ENCODE measurements at places on chromosomes 6 and 20.

DNA sequence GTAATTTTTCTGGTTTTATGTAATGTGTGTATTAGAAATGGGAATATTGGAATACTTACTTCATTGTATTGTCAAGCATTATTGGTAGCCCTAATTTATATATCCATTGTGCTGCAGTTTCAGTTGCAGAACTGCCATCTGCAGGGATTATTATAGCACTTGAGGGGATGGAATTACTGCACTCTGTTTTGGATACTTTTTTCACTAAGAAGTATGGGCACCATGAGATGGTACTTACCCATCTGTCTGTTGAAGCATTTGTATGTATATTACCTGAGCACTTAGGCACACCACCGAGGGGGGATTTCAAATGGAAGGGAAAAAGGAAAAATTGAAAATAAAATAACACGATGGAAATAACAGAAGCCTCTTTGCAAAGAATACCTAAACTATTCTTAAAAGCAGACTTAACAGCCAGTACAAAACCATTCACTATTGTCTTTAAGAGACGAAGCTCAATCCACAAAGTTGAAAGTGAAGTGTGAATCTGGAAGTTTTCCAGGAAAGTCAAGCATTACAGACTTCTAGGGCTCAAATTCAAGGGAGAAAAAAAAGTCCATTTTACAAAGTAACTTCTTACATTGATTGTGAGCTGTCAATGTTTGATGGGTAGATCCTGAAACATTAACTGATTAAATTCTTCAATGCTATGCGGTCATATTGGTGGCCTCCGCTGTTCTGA, 318.7 kb downstream of the SOX4 start:
- no peaks in the 10 kb centered on the region for H3K36me3 ChIP-seq
- DNase-seq, result no peak
- H3K27me3 ChIP-seq, result no peaks in the 10 kb centered on the region
- peaks cover 21% of the 10 kb centered on the region for H3K4me1 ChIP-seq

DNA sequence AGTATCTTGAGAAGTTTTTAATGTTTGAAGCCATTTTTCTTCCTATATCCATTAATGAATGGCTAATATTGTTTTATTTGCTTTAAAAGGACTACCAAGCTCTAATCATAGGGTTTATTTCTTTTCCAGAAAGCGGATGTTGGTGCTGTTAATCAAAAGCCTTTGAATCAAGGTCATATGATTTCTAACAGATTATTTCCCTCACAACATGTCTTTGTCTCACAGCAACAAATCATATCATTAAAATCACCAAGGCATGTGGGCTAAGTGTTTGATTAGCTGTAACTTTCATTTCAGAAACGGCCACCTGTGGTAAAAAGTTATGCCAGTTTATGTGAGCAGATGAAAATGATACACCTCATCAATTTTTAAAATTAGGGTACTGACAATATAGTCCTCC, 21.7 kb downstream of the TRAF3IP2 start:
- peaks cover 5% of the 10 kb centered on the region for H3K36me3 ChIP-seq
- DNase-seq, result no peak
- H3K4me1 ChIP-seq, result peaks cover 14% of the 10 kb centered on the region
- H3K4me3 ChIP-seq, result no peak overlapping the region
- no peaks in the 10 kb centered on the region for H3K27me3 ChIP-seq
- H3K27ac ChIP-seq, result no peak overlapping the region

- no peaks in the 10 kb centered on the region for H3K27me3 ChIP-seq
- no peak overlapping the region for H3K4me3 ChIP-seq
- no peak overlapping the region for H3K27ac ChIP-seq
- no peak for DNase-seq
These were observed 13.2 kb downstream of the ZNF831 start for GRCh38 chr20:59176812-59177211.

DNA sequence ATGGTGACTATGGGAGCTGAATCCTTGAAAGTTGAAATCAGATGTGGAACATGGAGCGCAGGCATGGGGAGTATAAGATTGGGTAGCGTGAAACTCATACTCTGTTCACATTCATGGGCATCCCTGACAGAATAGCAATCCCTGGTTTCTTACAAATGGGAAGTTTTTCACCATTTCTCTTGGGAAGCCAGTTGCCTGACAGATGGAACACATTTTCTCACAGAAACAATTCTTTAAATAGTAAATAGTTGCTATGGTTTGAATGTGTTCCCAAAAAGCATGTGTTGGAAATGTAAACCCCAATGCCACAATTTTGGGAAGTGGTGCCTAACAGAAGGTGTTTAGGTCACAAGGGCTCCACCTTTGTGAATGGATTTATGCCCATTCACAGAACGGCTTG, 262.8 kb upstream of the HS3ST5 start:
- DNase-seq, result no peak
- H3K36me3 ChIP-seq, result no peaks in the 10 kb centered on the region
- no peaks in the 10 kb centered on the region for H3K4me1 ChIP-seq
- no peaks in the 10 kb centered on the region for H3K27me3 ChIP-seq
- no peak overlapping the region for H3K27ac ChIP-seq
- no peak overlapping the region for H3K4me3 ChIP-seq

DNA sequence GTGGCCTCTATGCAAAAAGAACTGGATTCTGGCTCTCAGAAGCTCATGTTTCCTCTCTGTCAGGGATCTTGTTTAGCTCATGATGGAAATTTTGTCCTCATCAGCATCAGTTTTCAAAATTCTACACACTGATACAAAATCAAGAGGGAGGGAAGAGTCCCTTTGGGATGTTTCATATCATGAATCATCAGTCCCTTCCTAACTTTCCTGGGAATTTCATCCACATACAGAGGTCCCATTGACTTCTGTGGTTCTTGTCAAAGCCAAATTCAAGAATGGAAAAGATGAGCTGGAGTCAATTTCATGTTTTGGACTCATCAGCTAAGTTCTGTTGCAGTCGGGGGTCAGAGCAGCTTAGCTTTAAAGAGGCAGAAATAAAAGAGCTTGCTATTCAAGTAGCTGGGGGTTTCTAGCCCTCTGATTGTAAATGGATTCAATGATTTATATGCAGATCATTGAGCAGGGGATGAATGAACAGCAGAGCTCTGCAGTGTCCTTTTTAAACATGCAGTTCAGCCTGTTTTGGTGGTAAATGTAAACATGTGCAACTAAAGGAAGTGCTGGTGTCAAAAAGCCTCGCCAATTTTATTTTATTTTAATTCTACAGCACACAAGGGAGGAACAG, 21.3 kb upstream of the TMEM14A start:
- H3K4me1 ChIP-seq, result peaks cover 13% of the 10 kb centered on the region
- no peak overlapping the region for H3K4me3 ChIP-seq
- H3K27ac ChIP-seq, result no peak overlapping the region
- H3K27me3 ChIP-seq, result peaks cover 7% of the 10 kb centered on the region
- no peaks in the 10 kb centered on the region for H3K36me3 ChIP-seq
- no peak for DNase-seq

GRCh38 chr6:131688286-131688685, 12.9 kb downstream of the OR2A4 start:
- no peaks in the 10 kb centered on the region for H3K36me3 ChIP-seq
- H3K4me1 ChIP-seq, result no peaks in the 10 kb centered on the region
- no peak overlapping the region for H3K27ac ChIP-seq
- no peaks in the 10 kb centered on the region for H3K27me3 ChIP-seq

DNA sequence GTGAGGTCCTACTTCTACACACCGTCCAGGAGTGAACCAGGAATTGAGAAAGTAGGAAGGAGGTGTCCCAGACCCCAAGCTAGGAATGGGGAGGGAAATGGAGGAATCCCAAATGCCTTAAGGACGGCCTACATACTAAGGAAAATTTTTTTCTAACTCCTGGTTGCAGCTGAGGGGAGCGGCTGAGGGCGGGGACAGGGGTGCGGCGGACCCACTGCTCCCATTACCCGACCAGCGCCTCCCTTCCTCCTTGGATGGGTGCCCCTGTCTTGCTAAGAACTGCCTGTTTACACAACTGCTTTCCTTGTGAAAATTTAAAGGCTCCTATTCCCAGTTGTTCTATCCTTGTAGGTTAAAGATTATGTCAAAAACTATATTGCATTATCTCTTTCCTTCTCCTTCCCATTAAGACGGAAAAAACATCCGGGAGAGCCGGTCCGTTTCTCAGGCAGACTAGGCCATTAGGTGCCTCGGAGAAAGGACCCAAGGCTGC, 699 bp upstream of the HSPA1B start:
- no peaks in the 10 kb centered on the region for H3K27me3 ChIP-seq
- H3K4me1 ChIP-seq, result peaks cover 49% of the 10 kb centered on the region
- H3K4me3 ChIP-seq, result peak overlapping the region; percentile 85
- peak; percentile 56 for DNase-seq

DNA sequence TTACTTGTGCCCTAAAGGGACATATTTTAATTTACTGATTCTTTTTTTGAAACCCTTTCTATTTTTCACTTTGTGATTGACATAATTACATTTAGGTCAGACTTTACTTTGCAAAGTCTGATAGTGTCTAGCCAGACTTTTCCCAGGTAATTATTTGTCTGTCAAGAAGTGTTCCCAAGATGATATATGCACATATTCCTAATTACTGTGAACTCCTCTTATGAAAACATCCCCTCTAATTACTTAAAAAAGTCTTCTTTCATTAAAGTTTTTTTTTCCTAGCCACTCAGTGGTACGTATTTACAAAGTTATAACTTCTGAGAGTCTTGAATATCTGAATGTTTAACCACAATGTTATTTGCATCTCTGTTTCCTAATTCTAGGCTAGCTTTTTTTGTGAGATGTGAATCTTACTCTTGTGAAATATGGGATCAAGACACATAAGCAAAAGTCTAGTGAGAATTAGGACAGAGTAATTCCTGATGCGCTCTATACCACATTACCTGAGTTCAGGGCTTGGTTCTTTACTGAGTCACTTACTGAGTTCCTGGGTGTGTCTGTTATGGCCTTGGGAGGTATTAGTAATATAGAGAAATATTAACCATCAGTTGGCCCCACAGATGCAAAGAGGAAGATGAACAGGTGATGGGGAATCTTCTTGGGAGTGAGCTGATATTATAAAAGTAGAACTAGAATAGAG, 27.9 kb downstream of the FAM83B start:
- H3K27ac ChIP-seq, result no peak overlapping the region
- no peaks in the 10 kb centered on the region for H3K27me3 ChIP-seq
- DNase-seq, result no peak
- H3K4me1 ChIP-seq, result no peaks in the 10 kb centered on the region
- H3K4me3 ChIP-seq, result no peak overlapping the region

DNA sequence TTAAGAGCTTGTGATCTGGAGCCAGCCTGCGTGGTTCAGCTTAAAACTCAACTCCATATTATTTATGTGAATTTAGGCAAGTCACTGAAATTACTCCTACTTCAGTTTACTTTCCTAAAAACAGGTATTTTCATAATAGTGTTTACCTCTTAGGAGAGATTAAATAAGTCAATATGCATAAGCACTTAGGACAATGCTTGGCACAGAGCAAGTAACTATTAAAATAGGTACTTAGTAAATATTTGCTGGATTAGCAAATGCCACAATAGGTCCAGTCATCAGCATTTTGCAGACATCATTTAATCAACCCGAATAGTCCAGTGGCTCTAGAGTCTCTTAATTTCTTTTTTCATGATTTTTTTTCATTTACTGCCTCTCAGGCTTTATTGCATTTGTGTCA, 78.6 kb upstream of the PTPRK start:
- no peak overlapping the region for H3K27ac ChIP-seq
- H3K27me3 ChIP-seq, result peaks cover 12% of the 10 kb centered on the region
- DNase-seq, result no peak
- H3K4me1 ChIP-seq, result peaks cover 23% of the 10 kb centered on the region

DNA sequence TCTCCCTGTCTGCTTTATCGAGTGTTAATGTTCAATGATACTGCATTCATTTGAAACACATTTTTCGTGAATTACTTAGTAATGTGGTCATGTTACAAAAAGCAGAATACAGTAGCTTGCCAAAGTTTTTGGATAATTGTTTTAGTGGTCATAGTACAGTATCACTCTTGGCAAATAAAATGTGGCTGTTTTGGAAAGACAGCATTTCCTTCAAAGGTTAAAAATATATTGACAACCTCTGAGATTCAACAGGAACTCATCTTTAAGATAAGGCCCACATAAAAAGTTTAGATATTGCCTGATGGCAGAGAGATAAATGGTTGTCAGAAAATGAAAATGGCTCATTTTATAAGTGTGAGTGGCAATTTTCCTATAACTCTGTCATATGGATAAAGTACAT, 297.7 kb upstream of the MAN1A1 start:
- peaks cover 2% of the 10 kb centered on the region for H3K27me3 ChIP-seq
- H3K4me3 ChIP-seq, result no peak overlapping the region
- no peaks in the 10 kb centered on the region for H3K36me3 ChIP-seq

DNA sequence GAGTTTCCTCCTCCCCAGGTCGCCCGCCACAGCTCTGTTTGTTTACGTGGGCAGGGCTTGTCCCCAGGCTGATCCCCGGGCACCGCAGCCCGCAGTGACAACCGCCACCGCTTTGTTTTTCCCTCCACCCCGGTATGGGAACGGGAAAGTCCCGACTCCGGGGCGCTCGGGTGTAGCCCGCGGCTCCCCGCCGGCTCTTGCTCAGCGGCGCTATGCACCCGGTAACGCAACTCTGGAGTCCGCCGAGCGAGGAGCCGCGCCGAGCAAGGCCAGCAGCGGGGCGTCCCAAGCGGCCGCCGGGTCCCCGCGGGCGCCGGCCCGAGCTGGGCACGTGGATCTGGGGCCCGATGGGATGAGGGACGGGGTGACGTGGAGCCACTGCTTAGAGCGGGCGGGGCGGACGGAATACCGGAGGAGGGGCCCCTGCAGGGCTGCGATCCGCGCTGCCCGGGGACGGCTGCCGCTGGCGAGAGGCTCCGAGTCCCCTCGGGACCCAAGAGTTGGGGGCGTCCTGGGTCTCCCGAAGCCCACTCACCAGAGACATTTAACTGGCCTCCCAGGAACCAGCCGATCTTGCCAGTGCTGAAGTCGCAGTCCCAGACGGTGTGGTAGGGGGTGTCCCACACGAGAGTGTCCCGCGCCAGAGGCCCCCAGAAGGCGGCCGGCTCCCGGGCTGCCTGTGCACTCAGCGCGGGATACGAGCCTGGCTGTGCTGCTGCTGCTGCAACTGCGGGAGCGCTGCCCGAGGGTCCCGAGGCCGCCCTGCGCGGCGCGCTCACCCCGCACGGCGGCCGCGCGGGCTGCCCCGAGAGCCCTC, 497 bp downstream of the ACSS1 start:
- peak overlapping the region; percentile 71 for H3K4me3 ChIP-seq
- H3K4me1 ChIP-seq, result peaks cover 45% of the 10 kb centered on the region

GRCh38 chr6:127077886-127078285, 40.6 kb upstream of the RSPO3 start:
- H3K4me3 ChIP-seq, result no peak overlapping the region
- H3K27ac ChIP-seq, result no peak overlapping the region
- no peaks in the 10 kb centered on the region for H3K4me1 ChIP-seq
- H3K36me3 ChIP-seq, result no peaks in the 10 kb centered on the region
- DNase-seq, result no peak

DNA sequence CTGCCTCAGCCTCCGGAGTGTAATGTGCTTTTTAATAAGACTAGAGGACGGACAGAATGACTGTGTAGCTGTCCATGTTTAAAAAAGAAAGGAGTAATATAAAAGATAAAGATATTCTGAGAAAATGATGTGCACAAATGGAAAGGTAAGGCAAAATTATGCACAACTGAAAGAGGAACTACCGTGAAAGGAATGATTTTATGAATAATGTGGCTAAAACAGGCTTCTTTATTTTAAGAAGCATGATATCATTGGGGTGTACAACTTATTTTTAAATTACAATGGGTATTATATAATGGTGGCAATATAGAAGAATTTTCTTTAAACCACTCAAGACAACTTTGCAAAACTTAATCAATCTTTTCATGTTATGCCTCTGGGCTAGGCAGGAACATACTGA, 78.1 kb downstream of the FIG4 start:
- H3K27ac ChIP-seq, result no peak overlapping the region
- DNase-seq, result no peak
- H3K4me3 ChIP-seq, result no peak overlapping the region
- peaks cover 15% of the 10 kb centered on the region for H3K36me3 ChIP-seq

- H3K27me3 ChIP-seq, result no peaks in the 10 kb centered on the region
- no peaks in the 10 kb centered on the region for H3K36me3 ChIP-seq
- no peak for DNase-seq
- no peaks in the 10 kb centered on the region for H3K4me1 ChIP-seq
These were observed 44.0 kb downstream of the SSR1 start for GRCh38 chr6:7268816-7269555.

Data from activated naive CD4-positive, alpha-beta T cell treated with anti-CD3 and anti-CD28 coated beads for 36 hours (primary cell).